ENCODE measurements at places on chromosomes 1 and 21.

- DNase-seq: no peak
Observed at GRCh38 chr1:63563745-63564144, 29.5 kb upstream of the PGM1 start.

- DNase-seq: no peak
Observed at GRCh38 chr1:73593804-73594203, 604.2 kb downstream of the LRRIQ3 start.

GRCh38 chr1:51669272-51669671, 52.4 kb downstream of the OSBPL9 start:
- DNase-seq: no peak

GRCh38 chr1:79117376-79117775, 110.8 kb upstream of the ADGRL4 start:
- no peak for DNase-seq

DNA sequence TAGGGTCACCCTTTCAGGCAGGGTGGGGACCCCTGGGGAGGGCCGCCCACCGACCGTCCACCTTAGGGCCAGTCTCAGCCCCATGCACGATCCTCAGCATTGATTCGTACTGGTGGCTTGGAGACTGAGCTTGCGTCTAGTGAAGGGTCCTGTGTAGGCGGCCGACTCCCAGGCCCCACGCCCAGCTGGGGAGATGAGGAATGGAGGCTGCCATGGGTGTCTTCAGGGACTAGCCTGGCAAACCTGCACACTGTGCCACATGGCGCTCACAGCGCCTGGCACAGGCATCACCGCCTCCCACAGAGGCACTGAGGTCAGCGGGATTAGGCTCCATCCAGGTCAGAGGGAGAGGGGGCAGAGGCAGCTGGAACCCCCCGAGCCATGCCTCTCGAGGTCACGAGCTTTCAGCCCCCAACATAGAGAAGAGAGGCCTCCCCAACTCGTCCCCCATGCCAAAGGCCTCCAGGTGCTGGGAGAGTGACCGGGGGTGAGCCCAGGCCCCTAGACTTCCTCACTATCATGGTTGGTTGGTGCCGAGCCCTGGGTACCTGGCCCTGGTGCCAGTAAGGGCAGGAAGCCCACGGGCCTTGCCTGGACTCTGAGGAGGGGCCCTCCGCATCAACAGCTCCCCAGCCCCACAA, 51.0 kb downstream of the SIK1 start:
- no peak for DNase-seq

GRCh38 chr1:199295107-199295506, 656.3 kb downstream of the PTPRC start:
- DNase-seq: no peak

DNA sequence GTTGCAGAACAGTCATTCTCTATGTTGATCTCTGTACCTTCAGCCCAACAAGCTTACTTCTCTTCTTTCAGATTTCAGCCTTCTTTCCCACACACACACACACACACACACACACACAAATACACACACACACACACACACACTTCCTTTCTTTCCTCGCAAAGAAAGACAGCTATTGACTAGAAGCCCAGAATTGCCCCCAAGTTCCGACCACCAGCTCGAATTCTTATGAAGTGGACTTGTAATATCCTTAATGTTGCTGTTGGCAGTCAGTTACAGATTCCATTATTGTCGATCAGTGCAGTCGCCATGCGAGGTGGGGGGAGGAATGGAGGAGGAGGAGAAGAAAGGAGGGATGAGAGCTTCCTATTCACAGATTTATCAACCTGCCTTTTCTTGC, 125.5 kb downstream of the CLEC20A start:
- no peak for DNase-seq

- no peak for DNase-seq
Observed at GRCh38 chr1:228343191-228343661, 63.4 kb downstream of the TRIM11 start.

DNA sequence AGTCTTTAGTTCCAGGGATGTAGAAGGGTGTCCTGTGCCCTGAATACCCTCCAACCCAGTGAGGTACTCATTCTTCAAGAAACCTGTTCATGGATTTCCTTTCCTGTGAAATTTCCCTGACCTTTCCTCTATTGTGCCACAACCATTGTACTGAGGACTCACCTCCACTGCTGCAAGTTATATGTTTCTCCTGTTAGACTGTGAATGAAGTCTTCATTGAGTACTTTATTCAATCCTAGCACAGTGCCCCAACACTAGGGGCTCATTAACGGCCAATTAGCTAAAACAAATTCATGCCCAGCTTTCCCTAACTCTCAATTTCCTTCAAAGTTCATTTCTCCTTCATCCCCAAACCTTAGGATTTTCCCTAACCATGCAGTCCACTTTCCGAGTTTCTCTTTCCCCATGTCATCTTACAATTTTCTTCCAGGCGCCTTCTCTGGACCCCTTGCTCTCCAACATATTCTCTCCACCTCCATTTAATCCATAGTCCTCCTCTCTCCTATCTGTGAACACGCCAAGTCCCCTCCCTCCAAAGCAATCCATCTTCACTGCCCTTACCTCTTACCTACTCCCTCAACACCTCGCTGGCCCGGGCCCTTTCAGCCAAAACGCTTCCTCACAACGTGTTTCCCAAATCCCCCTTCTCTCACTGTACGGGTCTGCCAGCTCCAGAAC, 1.3 kb downstream of the TRIM33 start:
- DNase-seq: no peak

- no peak for DNase-seq
Observed at GRCh38 chr1:22850681-22851080, 122.0 kb downstream of the LACTBL1 start.

GRCh38 chr1:223776075-223776814, 63.9 kb downstream of the CAPN2 start:
- peak; percentile 22 for DNase-seq

GRCh38 chr1:235720544-235720943, 71.0 kb upstream of the GNG4 start:
- DNase-seq: no peak

GRCh38 chr21:28832013-28832714, 160.5 kb downstream of the LTN1 start:
- no peak for DNase-seq

- no peak for DNase-seq
Observed at GRCh38 chr1:228219962-228220780, 12.3 kb downstream of the OBSCN start.

GRCh38 chr1:37722181-37723071, 30.1 kb downstream of the CDCA8 start:
- no peak for DNase-seq

DNA sequence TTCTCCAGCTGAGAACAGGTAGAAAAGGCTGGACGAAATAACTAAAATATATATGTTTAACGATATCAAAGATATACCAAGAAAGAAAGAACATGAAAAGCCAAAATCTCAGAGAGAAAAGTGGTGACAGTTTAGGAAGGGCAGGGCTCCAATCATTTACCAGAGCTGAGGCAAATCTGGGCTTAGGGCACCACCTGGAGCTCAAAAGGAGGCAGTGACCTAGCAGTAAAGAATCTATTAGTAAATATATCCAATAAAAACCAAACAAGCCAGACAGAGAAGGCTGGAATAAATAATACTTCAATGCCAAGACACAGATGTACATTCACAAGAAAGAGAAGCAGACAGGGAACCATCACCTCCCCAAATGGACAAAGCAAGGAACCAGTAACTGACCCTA, 43.5 kb downstream of the CHIA start:
- peak; percentile 49 for DNase-seq

- DNase-seq: peak; percentile 85
Observed at GRCh38 chr1:182259229-182259872, 132.2 kb downstream of the GLUL start.

- DNase-seq: no peak
Observed at GRCh38 chr1:236166041-236166440, 23.7 kb downstream of the GPR137B start.

DNA sequence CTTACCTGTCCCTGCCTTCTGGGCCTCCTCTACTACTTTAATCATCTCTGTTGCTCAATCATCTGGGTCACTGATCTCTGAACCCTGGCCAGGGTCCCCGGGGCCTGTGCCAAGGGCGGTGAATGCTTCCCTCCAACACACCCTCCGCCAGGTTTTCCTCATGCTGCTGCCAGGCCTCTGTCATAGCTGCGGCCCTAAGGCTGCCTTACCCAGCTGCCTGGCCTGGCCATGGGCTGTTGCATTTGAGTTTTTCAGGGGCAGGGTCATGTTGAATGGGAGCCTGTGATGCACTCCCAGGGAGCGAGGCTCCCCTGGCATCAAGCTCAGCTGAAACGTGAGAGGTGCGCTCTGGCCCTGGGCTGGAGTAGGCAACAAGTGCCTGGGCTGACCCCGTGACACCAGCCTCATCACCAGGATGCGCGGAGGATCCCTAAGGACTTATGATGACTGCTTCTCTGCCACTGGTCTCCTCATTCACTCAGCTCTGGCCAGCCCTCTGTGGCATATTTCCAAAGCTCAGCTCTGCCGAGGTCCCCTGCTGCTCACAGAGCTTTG, 7.6 kb downstream of the EDN2 start:
- no peak for DNase-seq

DNA sequence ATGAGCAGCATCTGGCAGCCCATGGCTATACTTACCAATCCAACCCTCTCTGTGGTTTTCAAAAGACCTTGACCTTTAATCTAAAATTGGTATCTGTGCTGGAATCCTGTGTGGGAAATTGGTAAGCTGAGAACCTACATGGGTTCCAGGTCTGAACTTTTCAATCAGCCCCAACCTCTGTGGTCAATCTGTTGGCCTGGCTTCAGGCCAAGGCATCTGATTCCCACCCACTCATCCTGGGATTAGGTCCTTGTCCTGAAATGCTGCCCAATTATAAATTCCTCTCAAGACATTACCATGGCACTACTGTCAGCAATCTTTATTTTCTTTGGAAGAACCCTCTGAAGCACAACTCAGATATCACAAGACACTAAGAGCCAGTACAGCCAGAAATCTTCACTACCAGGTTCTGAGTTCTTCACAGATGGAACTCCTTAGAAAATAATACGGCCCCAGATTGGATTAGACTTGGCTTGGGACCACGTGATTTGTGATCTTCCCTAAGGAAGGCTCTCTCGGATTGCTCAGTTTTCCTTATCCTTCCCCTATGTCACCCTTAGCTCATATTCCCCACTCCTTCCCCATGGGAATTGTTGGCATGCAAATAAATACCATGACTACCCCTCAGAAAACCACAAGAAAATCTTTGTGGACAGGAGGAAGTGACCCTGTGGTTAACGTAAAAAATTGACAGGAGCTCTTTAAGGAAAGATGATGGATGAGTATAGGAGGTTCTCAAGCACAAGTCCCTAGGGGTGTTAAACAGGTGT, 207.9 kb upstream of the ST6GALNAC5 start:
- DNase-seq: no peak

- no peak for DNase-seq
Observed at GRCh38 chr1:235628316-235629005, 21.1 kb downstream of the GNG4 start.

GRCh38 chr1:23567996-23568607, 8.8 kb upstream of the ID3 start:
- DNase-seq: no peak

DNA sequence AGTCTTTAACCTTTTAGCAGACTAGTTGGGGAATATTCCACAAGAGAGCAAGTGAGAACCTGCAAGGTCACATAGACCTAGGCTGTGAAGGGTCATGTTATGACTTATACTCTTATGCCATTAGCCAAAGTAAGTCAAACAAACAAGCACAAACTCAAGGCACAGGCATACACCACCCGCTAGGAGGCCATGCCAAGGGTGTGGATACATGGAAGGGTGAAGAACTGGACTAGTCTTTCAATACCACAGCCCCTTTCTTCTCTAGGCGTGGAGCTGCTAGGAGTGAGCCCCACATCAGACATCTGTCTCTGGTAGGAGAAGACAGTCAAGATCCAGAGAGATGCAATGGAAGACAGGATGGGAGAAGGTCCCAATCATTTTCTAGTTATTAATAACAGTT, 68.6 kb downstream of the BACH1 start:
- DNase-seq: no peak

GRCh38 chr1:92728697-92729096, 56.2 kb downstream of the EVI5 start:
- no peak for DNase-seq

- DNase-seq: peak; percentile 22
Observed at GRCh38 chr1:9730096-9730901, 78.8 kb downstream of the PIK3CD start.

GRCh38 chr1:51859333-51859732, 19.2 kb downstream of the NRDC start:
- no peak for DNase-seq

DNA sequence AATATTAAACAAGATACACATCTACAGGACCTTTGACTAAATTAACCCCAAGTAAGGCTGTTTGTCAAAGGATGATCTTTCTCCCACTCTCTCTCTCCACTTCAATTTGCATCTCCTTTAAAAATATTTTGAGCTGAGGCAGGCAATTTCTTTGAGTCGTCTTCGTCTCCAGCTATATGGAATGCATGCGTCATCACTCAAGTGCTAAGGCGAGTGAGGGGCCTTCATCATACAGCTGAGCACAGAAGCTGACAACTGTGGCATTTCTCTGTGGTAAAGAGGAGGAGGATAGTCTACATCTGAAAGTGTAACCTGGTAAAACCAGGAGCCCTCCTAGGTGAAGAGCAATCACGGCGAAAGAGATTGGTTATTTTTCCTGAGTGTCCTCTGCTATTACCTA, 7.6 kb downstream of the EPHX4 start:
- no peak for DNase-seq

- DNase-seq: no peak
Observed at GRCh38 chr1:186442651-186443375, 18.1 kb downstream of the PDC start.

- DNase-seq: peak; percentile 45
Observed at GRCh38 chr1:229258031-229258756, 12.7 kb upstream of the RAB4A start.

- DNase-seq: peak; percentile 14
Observed at GRCh38 chr1:71049951-71050598, 2.5 kb upstream of the PTGER3 start.

GRCh38 chr1:80533093-80533492, 1267.6 kb upstream of the ADGRL2 start:
- no peak for DNase-seq

DNA sequence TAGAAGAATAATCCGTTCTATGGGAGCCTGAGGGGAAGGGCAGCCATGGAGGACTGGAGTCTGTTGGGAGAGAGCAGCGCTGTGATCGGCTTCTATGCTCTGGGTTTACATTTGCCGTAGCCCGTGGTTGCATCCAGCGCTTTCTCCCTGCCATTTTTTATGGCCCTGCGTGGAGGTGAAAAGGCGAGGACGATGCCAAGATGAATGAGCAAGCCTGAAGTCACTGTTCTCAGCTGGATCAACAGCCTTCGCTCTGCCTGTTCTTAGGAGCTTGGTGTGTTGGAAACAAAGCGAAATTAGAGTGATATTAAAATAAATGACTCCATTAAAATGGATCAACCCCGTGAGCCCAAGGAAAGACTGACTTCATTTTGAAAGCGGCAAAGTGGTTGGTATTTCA, 120.2 kb downstream of the KCNJ6 start:
- DNase-seq: no peak
